ENCODE measurements at places on chromosomes 2 and 18. TPM values are rescaled to one million over a fixed set of nuclear protein-coding genes. Genes with fewer than 3 reads are reported as not detected.

GRCh38 chr2:186637497-186637800 lies 47.6 kb downstream of the ITGAV start:
- DNase-seq = no peak

DNA sequence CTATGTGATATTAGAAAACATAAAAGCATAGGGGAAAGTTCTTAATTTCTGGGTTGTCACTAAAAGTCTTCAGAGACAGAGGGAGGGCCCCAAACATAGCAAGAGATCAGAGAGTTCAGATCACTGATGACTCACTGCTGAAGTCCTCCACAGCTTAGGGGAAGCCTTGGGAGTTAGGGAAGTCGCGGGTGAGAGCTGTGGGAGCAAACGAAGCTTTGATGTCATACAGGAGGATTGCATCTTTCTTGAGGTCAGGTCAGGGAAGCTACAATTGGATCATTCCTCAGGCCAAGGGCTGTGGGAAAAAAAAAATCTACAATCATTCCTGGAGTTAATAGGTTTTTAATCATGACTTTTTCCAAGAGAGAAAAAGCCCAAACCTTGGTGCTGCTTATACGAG lies 96.2 kb downstream of the COPS8 start:
- no peak for DNase-seq

DNA sequence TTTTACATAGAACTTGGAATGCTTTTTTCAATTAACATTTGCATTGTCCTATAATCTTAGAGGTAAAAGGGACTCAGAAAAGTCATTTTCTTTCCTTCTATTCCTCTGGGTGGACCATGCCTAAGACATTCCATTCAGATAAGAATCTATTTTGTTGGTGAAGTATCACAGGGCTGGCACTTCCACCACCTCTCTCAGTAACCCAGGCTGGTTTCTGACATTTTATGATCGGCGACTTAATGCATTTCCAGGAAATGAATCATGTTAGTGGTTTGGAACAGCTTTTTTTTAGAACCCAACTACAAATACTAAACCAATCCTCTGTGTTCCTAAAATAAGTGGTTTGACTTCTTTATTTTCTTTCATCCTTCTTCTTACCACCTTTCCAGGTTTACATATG lies 27.0 kb downstream of the GAD1 start:
- DNase-seq = no peak

- DNase-seq = no peak
These were observed 20.9 kb upstream of the COL6A3 start for GRCh38 chr2:237434866-237435311.

- no peak for DNase-seq
These were observed 156.2 kb upstream of the CELF4 start for GRCh38 chr18:37721544-37722522.

DNA sequence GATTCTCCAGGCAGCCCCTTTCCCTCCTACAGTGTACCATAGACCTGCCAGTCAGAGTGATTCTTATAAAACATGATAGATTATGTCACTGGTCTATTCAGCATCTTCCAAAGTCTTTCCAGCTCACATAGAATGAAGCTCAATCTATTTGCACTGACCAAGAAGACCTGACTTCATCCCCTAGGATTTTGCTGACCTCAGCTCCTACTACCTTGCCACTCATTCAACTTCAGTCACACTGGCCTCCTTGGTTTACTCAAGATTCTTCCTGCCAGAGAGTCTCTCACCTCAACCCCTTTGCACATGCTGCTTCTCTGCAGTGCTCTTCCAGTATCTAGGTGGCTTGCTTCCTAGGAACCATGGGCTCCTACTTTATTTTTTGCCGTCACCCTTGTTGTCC lies 392.9 kb downstream of the PID1 start:
- no peak for DNase-seq

DNA sequence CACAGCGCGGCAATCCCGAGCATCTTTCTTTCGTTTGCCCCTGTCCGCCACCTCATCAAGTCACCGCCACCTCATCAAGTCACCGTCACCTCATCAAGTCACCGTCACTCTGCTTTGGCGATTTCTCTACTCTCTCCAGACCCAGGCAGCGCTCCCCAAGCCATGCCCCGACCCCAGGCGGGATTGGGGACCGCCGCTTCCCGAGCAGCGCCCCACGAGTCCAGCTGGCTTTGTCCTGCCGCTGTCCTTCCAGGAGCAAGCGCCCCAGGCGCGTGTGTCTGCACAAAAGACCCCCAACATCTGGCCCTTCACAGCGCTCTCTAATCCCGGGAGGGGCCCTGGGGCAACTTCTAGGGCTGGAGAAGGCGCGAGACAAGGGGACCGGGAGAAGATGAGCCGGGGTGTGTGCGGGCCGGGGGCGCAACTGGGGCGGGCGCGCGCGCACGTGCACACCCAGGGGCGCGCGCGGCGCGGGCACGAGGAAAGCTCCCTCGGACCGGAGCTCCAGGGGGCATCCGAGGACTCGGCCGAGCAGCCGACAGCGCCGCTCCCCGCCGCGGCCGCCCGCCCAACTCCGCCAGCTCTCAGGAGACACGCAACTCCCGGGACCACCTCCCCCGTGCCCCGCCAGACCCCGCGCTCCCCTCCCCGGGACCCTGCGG lies 633 bp upstream of the RNF152 start:
- DNase-seq = no peak

DNA sequence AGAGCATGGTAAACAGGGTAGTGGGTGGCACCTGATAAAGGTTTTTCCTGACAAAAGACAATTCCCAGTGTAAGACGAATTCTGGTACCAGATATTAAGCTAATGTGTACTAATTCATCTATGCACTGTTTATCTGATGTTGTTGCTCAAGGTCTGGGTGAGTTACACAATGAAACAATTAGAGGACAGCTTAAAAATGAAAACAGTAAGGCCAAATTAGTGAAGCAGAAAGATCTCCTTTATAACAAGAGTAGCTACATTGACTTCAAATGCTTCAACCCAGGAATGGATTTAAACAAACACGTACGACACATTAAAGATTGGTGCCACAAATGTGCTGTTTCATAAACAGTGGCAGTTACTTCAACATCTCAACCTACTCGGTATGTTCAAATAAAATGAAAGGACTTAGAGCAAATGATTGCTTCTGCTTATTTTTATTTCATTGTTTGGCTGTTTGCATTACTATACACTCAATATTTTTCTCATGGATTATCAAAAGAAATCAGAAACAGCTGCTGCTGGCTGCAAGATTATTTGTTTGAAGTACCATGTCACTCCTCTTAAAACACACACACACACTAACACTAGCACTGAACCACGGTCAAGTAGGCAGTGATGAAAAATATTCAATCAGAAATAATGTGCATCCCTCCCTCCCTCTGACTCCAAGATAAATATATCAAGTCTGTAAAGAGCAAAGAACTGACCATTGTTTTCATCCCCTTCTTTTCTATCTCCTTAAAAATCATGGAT lies 94.4 kb upstream of the RND3 start:
- DNase-seq = no peak

- DNase-seq = no peak
These were observed 827.5 kb downstream of the ADCYAP1 start for GRCh38 chr18:1732143-1732542.

- no peak for DNase-seq
These were observed 23.0 kb downstream of the CD302 start for GRCh38 chr2:159775021-159775420.

GAREM2 gene
- total RNA-seq = 19.9 TPM

All from H1 (cell line).